ENCODE measurements at places on chromosomes 13 and 19.

DNA sequence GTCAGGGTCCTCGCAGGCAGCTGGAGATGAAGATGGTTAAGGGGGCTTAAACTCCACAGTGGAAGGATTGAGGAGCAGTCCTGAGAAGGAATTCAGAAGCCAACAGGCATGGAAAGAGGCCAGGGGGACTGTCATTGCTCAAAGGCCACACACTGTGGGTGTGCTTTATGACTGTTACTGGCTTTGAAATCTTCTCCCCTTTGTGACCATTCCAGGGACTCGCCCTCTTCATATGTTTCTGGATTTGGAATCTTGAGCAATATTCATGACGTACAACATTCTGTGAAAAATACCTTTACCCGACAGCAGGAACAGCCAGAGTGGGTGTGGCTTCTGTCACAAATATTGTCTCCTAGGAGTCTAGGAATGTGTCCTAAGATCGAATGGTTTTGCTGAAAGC, 16.6 kb downstream of the CEACAM7 start:
- DNase-seq: no peak

GRCh38 chr13:67228916-67229315, 1.2 kb downstream of the PCDH9 start:
- no peak for DNase-seq

GRCh38 chr19:10145031-10145430, 25.3 kb upstream of the EIF3G start:
- DNase-seq: no peak

DNA sequence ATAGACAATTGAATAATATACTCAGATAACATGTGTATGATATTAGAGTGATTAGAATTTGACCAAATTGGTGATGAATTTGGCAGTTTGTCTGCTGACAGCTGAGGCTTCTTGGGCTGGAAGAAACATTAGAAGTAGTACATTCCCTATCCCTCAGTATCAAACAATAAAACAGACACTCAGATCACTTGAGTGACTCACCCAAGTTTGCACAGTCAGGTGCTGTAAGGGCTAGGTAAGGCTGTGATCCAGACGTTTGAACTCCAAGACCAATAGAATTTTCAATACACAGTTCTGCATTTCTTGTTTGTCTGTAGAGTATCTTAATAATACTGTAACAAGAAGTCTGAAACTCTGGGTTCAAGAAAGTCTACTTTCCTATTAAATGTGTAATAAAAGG, 223.5 kb downstream of the POSTN start:
- DNase-seq: no peak

DNA sequence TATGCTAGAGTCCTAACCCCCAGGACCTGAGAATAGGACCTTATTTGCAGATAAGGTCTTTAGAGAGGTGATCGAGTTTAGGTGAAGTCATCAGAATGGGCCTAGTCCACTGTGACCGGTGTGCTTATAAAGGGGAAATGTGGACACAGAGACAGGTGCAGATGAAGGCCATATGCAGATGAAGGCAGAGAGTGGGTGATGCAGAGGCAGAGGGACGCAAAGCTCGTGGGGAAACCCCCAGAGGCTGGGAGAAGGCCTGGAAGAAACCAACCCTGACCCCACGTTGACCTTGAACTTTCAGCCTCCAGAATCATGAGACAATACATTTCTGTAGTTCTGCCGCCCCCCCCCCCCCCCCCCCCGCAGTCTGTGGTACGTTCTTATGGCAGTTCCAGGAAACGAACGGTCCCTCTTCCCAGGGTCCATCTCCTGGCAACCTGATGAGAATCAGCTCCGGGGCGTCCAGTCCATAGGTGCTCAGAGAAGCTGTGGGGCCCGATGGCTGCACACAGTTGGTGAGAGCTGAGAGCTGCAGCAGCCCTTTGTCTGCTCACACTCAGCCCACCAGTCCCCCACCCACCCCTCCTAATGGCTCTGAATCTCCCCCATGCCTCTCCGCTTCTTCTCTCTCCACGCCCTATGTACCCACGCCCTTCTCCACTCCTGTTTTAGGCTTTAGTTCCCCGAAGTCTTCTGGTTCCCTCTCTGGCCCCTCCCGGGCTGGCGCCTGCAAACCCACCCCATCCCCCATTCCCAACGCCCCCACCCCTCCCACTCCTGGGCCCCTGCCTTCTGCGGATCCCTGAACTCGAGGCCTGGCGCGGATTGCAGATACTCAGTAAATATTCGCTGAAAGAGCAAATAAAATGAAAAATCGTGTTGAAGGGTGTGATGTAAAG, 218.3 kb upstream of the MAB21L1 start:
- no peak for DNase-seq

GRCh38 chr19:35509018-35509652, 4.3 kb downstream of the DMKN start:
- no peak for DNase-seq

DNA sequence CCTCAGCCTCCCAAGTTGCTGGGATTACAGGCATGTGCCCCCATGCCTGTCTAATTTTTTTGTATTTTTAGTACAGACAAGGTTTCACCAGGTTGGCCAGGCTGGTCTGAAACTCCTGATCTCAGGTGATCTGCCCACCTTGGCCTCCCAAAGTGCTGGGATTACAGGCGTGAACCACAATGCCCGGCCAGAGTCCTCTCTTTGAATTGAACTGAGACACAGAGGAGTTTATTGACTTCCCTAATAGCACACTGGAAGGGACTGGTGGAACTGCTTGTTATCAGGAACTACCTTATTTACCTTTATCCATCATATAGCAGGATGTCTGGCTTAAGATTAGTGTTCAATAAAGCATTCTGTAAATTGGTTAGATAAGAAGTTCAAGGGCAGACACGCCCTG, 613.8 kb downstream of the EFNB2 start:
- no peak for DNase-seq

DNA sequence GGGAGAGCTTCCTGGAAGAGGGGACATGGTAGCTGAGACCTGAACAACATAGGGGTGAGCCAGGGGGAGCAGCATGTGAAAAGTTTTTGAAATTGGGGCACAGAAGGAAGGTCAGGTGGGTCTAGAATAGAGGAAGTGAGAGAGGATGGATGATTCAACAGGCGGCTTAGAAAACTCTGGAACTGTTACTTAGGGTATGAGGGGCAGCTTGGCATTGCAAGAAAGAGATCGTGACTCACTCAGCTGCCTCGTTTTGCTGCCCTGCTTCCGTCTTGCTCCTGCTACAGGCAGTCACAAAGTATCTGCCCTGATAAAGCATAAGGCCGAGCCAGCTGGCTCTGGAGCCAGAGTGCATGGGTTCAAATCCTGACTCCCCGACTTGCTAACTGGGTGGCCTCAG, 1.3 kb upstream of the CEACAM20 start:
- DNase-seq: no peak

Data from esophagus squamous epithelium (tissue), 5 donors.